Renal cortex interstitium (tissue), 15 donors: ENCODE measurements at places on chromosomes 1 and 21.
A peak's percentile ranks its signal among the peaks of the same experiment; 100 is the strongest.

DNA sequence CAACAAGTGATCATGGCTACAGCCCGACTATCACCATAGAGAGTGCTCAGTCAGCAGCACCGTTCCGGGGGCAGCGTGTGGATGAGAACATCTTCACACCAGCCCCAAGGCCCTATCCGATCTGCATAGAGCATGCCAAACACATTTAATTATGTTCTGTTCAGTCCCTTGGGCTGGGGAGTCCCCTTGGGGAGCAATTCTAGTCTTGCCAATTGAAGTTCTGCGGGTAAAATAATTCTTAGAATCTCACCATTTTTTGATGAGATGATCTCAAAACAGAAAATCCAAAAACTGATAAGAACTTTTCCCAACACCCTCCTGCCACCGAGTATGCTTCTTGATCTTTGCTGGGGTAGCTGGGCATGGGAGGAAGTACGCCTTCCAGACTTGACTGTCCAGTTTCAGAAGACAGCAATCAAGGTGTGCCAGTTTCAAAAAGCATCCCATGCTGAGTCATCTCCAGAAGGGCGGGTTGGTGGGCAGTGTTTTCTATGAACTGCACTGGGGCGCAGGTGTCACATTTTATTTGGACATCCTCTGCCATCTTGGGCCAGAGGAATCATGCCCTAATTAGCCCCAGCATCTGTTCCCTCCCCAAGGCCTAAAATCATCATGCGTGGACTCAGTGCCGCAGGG, 20.8 kb upstream of the PTPRF start:
- DNase-seq, result no peak

- no peak for DNase-seq
These were observed 74.9 kb downstream of the NFASC start for GRCh38 chr1:204945565-204945977.

DNA sequence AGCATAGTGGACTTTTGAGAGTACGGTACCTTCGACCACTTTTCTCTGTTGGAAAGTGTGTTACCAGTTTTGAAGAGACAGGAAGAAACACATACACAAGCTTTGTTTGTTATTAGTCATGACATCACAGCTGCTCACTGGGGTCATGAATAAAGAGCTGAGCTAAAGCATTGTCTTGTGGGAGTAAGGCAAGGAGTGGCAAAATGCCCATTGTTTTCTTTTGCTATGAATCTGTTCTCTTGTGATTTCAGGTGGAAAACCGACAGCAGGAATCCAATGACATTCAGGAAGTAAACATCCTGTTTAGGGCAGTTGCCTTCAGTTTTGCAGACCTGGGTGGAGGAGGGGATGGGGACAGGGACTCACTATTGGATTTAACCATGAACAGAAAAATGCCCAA, 66.2 kb downstream of the RGL1 start:
- DNase-seq, result no peak

DNA sequence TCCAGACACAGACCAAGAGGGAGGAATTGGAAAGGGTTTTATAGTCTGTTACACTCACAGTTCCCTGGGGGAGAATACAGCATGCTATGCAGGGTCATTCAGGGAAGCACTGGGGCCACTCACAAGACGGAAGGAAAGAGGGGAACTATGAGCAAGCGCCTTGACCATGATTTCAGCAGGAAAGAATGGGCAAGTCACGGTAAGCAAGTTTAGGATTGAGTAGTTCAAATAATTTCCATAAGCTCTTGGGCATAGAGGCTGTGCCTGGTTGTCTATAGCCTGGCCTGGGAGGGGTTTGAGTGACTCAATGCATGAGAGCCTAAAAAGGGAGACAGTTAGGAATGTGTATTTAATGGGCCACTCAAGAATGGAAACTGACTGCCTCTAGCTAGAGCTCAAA, 176.7 kb downstream of the TTLL7 start:
- DNase-seq, result no peak

DNA sequence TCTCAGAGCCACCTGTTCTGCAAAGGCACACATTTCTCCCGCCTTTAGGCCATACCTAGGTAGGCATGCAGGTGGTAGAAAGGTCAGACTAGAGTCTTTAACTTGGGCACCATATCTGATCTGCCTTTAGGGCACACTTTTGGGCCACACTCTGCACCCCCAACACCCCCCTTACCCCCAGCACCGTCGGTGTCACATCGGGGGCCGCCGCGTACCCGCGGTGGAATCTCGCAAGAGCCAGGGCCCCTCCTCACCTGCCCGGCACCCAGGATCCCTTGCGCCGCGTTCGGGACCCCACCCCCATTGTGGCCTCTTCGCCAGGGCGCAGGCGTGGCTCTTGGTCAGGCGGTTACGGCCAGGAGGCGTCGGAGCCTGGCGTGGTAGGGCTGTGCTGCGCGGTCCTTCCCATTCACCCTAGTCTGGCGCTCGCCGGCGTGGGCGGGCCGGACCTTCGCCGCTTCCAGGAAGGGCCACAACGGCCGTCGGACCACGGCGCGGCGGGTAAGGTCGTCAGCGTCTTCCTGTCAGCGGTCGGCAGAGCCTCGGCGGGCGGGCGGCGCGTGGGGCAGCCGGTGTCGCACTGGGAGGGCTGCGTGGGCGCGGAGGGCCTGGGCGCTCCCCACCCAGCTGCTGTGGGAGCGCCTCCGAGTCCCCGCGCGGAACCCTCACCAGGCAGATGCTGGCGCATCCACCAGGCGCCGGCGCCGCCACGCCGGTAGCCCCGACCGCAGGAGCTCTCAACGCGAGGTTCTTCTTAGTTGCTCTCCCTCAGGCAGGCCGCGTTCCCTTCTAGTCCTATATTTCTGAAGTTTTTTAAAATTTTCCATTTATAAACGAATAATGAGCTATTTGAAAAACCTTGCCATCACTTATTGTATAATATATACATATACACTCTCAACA, at the start of gene DNAH14:
DNAH14 (plus strand) TSS at position 341 of the 903 bp plus-strand sequence. CDS start 23,028 bp downstream, outside the sequence.
- peak; percentile 66 for DNase-seq

DNA sequence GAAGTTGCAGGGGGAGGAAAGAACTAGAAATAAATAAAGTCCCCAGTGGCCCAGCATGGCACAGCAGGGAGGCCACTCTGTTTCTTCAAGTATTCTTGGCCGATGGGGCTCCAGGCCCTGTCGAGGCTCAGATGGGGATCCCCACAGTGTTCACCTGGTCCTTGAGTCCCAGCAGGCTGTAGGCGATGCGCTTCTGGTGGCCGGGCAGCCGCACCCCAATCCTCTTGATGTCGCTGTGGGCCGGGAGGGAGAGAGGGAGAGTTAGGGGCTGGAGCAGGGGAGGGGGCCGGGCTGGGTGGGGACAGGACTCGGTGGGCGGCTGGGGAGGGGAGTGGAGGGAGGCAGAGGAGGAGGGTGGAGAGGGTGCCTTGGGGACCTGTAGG, 30.8 kb downstream of the EPHA2 start:
- DNase-seq, result no peak

GRCh38 chr1:67749263-67749843, 64.4 kb downstream of the GADD45A start:
- no peak for DNase-seq

DNA sequence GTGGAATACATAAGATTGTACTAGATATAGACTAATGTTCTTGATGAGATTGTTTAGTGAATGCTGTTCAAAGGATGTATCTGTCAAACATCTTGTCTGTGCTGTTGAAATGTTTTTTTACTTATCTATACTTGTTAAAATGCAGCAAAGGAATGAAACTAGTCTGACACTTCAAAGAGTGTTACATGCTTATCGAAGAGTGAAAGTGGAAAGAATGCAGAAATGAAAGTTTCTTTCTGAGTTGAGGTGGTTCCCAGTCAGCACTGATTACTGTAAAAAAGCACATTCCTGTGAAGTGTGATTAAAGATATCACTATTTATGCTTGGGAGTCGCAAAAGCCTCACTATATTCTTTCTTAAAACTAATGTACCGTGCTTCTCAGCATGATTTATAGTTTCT, 1225.2 kb downstream of the NCAM2 start:
- DNase-seq, result no peak

- no peak for DNase-seq
These were observed 39.1 kb downstream of the TDRD5 start for GRCh38 chr1:179630719-179631118.

DNA sequence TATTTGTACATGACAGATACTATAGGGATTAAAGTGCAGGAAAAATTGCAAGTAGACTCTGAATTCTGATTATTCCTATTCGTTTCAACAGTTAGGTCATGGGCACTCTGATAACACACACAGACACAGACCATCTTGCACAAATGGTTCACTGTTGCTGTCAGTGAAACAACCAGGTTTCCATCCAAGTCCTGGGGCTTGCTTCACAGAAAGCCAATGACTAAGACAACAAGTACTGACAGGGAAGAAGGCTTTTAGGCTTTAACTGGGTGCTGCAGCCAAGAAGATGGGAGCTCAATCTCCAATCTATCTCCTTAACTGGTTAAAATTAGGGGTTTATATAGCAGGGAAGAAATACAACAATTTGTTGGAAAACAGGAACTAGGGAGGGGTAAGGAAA, 57.6 kb downstream of the RIMS3 start:
- DNase-seq, result no peak

DNA sequence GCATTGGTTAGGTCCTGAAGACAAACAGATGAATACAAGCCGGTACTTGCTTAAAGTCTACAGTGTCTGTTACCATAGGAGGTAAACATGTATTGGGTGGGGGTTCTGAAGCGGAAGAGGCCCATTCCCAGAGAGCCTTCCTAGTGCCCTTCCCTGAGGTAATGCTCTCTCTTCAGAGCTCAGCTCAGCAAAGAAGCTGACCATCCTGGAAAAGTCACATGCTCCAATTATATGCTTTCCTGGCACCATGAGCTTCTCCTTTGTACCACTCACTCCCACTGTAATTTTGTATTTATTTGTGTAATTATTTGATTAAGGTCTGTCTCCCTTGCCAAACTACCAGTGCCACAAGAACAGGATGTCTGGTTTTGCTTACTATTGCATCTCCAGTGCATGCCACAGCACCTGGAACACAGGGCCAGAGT, 42.0 kb downstream of the RAB3B start:
- no peak for DNase-seq

GRCh38 chr1:225509376-225509707, 81.5 kb upstream of the LBR start:
- no peak for DNase-seq

DNA sequence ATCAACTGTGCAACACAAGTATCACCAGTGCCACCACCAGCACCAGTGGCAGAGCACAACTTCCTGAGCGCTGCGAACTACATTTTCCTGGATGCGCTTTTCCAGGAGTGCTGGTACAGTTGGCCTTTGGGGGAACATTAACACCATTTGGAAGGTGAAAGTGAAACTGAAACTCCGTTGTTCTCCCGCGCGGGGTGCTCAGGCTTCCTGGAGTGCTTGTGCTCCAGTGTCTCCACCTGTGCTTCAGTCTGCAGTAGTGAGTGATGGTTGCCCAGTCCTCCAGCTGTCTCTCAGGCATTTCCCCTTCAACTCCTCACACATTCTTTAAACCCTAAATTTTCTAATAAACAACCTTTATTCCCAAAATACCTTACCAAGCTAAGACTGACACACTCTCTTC, 187.8 kb downstream of the LRRIQ3 start:
- DNase-seq, result no peak

DNA sequence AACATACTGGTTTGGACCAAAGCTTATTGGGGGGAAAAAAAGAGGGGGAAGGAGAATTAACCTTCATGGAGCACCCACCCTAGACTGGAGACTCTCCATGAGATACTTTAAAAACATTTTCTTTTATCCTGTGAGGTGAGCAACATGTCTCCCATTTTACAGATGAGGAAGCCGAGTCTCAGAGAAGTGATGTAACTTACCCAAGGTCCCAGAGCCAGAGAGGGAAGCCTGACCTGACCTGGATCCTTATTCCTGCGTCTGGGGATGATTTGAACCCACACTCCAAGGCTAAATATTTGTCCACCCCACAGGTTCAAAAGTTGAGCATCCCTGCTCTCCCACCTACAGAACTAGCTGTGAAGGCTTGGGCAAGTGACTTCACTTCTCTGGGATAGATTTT, 137.9 kb upstream of the JUN start:
- no peak for DNase-seq

DNA sequence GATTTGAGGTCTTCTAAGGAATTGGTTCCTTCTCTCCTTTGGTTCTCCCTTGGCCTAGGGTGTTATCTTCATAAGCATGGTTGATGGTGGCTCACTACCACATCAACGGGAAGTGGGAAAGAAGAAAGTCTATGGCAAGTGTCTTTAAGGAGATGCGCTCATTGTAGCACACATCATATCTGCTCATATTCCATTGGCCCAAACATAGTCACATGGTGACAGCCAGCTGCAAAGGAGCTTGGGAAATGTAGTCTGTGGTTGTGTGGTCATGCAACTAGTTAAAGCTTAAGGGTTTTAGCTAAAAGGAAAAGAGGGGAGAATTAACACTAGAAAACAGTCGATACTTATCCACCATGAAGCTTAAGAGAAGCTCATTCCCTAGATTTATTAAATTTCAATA, 11.4 kb upstream of the MRPS6 start:
- DNase-seq, result no peak

GRCh38 chr1:42002220-42002619, 83.5 kb upstream of the HIVEP3 start:
- no peak for DNase-seq

DNA sequence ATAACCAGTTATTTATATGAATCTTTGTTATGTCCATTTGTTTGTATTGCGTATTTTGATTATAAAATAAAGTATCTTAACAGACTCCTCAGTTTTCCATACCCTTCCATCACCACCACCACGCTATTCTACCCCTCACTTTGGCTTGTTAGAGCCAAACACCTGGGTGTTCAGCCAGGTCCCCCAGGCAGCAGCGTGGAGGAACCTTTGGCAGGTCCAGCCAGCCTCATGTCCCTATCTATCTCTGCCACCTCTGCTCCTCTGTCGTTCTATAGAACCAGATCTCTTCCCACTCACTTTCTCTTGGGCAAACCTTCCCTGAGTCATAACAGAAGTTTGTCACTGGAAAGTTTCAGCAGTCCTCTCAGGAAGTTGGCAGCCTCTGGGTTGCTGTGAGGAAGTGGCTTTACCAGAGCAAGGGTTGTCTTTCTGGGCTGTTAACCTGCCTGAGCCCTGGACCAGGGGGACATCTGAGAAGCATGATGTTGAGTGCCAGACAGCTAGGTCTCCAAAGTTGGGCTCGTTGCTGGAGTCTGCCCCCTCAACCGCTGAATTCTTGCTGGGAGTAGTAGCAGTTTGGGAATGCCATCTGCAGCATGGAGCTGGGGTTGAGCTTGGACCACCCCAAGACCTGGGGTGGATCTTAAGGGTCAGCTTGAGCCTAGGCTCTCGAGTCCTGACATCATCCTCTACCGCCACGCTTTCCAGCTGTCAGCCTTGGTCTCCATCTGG, 996 bp upstream of the SH3BGRL3 start:
- no peak for DNase-seq

DNA sequence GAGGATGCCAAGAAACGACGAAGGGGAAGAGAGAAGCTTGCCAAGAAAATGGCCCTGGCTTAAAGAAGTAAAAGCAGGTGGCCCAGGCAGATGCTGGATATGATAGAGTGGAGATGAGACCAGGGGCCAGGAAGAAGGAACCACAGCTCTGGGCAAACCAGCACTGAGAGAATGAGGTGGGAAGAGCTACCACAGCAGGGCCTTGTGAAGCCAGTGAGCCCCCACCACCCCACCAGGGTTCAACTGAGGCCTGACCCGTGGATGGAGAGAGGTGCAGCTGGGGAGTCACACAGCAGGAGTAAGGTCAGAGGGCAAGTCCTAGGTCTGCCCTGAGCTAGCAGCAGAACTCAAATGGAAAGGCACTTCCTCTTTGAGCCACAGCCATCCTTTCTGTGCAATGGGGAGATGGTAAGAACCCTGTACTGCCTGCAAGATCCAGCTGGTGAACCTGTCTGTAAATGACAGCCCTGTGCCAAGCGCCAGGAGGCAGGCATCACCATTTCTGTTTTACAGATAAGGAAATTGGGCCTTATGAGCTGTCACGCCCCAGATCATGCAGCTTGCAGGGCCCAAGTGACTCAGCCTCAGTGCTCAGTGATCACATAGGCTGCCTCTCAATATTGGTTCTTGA, 8.5 kb downstream of the SH3BGRL3 start:
- no peak for DNase-seq
